ENCODE measurements at places on chromosomes 11 and 22. TPM values are rescaled to one million over a fixed set of nuclear protein-coding genes. Genes with fewer than 3 reads are reported as not detected.
A peak's percentile ranks its signal among the peaks of the same experiment; 100 is the strongest.

POTEH gene
- total RNA-seq = not detected

- H3K4me1 ChIP-seq = no peaks in the 10 kb centered on the region
- no peak for DNase-seq
- H3K36me3 ChIP-seq = no peaks in the 10 kb centered on the region
- no peak overlapping the region for H3K27ac ChIP-seq
These were observed 164.5 kb downstream of the LUZP2 start for GRCh38 chr11:24661331-24661730.

DNA sequence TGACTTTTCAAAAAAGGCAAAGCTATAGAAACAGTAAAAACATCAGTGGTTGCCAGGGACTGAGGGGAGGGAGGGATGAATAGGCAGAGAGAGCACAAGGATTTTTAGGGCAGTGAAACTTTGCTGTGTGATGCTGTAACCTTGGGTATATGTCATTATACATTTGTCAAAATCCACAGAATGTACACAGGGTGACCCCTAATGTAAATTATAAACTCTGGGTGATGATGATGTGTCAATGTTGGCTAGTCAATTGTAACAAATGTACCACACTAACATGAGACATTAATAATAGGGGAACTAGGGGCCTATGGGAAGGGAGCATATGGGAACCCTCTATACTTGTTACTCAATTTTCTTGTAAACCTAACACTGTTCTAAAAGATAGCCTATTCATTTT, 24.8 kb downstream of the RIBC2 start:
- H3K27me3 ChIP-seq = no peaks in the 10 kb centered on the region
- no peak for DNase-seq
- no peaks in the 10 kb centered on the region for H3K36me3 ChIP-seq
- H3K4me1 ChIP-seq = no peaks in the 10 kb centered on the region

KIRREL3 gene
- not detected for total RNA-seq

DNA sequence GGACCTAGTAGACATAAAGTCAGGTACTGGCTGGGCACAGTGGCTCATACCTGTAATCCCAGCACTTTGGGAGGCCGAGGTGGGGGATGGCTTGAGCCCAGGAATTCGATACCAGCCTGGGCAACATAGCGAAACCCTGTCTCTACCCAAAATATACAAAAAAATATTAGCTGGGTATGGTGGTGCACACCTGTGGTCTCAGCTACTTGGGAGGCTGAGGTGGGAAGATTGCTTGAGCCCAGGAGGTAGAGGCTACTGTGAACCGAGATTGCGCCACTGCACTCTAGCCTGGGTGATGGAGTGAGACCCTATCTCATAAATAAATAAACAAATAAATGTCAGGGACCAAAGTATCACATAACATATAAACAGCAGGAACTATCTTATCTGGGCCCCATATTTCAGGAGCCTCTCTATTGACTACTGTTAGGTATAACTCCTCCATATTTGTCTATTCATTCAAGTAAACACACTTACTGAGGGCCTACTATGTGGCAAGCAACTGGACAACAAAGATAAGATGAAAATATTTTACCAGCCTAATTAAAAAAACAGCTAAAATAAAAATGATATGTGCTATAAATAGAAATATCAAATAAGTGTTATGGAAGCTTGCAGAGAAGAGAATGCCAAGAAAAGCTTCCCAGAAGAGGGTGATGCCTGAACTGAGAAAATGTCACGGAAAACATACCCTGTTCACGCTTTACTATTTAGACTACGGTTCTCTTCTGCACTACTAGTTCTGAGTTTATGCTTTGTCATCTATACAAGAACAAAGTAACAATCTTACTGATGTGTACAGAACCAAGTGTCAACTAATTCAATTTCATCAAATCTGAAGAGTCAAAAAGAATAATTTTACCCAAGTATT, 2.0 kb downstream of the NUP98 start:
- H3K36me3 ChIP-seq = no peaks in the 10 kb centered on the region
- no peak overlapping the region for H3K27ac ChIP-seq
- no peaks in the 10 kb centered on the region for H3K27me3 ChIP-seq
- H3K4me1 ChIP-seq = no peaks in the 10 kb centered on the region
- no peak overlapping the region for H3K4me3 ChIP-seq
- no peak for DNase-seq

LRRC4C gene
- total RNA-seq = not detected

DNA sequence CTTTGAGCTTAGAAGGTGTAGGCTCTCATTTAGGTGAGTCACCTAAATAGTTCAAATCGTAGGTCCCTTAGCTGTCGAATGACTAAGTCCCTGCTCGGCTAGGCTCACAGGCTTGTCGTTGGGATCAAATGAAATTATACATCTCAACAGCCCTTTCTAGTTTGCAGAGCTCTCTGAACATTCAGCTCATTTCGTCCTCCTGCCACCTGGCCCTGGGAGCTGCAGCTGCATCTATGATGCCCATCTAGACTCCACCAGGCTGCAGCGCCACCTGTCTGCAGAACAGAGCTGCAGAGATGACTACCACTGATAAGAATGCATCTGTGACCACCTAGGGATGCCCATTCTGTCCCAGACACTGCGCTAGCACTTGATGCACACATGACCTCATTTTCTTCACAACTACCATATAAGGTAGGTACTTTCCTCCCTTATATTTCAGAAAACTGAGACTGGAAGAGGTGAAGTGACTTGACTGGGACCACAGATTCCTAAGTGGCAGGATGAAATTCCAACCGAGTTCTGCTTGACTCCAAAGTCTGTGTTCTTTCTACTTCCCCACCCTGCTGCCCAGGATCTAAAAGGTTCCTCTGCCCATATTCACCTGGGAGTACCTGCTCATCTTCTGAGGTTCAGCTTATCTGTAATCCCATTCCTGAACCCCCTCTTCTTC, 141.1 kb upstream of the NARS2 start:
- H3K27ac ChIP-seq = no peak overlapping the region
- H3K36me3 ChIP-seq = no peaks in the 10 kb centered on the region
- H3K27me3 ChIP-seq = no peaks in the 10 kb centered on the region
- H3K4me1 ChIP-seq = no peaks in the 10 kb centered on the region
- DNase-seq = no peak

DNA sequence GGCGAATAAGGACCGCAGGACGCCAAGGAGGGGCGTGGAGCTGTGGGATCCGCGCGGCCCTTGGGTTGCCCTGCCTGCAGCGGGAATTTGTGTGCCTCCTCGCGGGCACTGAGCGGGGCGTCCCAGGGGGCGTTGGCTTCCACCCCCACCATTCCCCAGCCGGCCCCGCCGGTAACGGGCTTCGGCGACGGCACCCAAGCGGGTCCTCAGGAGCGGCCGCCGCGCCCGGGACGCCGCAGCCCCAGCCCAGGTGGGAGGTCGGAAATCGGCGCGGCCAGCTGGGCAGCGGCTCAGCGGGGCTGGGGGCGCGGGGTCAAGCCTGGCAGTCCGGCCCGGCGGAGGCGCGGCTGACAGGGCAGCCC, 320 bp downstream of the CLTCL1 start:
- H3K27ac ChIP-seq = peak overlapping the region; percentile 77
- DNase-seq = peak; percentile 42
- H3K36me3 ChIP-seq = no peaks in the 10 kb centered on the region
- H3K27me3 ChIP-seq = no peaks in the 10 kb centered on the region

MPZL3 gene
- 1.9 TPM for total RNA-seq

- no peaks in the 10 kb centered on the region for H3K27me3 ChIP-seq
- no peaks in the 10 kb centered on the region for H3K36me3 ChIP-seq
- H3K27ac ChIP-seq = no peak overlapping the region
- H3K4me1 ChIP-seq = no peaks in the 10 kb centered on the region
These were observed 30.2 kb downstream of the TESMIN start for GRCh38 chr11:68721075-68721474.

MGAT3 gene
- total RNA-seq = 9.5 TPM

- peaks cover 42% of the 10 kb centered on the region for H3K4me1 ChIP-seq
- peak overlapping the region; percentile 99 for H3K27ac ChIP-seq
- DNase-seq = no peak
- no peaks in the 10 kb centered on the region for H3K27me3 ChIP-seq
- no peak overlapping the region for H3K4me3 ChIP-seq
These were observed 1.9 kb upstream of the POLD4 start for GRCh38 chr11:67355023-67355793.

DNA sequence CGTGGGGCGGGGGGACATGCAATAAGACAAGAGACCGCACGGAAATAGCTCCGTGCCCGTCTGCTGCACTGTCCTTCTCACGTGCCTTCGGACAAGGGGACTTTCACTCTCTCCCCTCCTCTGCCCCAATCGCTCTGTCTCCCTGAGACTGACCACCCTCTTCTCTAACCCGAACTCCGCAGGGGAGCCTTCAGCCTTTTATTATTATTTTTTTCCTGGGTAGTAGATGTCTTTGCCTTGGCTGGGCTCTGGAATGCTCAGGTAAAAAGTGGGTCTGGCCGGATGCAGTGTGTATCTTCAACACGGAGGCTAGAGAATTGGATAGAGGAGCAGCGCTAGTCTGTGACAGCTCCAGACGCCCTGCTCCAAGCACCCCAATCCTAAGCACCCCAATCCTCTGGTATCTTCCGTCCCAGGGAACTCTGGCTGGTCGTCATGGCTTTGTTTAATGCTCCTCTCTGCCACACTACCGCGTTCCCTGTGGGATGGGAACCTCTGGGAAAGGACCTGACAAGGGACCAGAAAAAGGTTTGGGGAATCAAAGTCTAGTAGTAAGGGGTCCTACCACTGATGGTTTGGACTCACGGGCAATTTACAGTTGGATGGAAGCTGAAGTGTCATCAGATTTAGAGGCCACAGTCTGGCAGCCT, 25.1 kb upstream of the ROBO3 start:
- no peak overlapping the region for H3K27ac ChIP-seq
- DNase-seq = no peak
- peak overlapping the region; percentile 3 for H3K4me3 ChIP-seq
- H3K36me3 ChIP-seq = no peaks in the 10 kb centered on the region
- H3K27me3 ChIP-seq = peaks cover 25% of the 10 kb centered on the region

DNA sequence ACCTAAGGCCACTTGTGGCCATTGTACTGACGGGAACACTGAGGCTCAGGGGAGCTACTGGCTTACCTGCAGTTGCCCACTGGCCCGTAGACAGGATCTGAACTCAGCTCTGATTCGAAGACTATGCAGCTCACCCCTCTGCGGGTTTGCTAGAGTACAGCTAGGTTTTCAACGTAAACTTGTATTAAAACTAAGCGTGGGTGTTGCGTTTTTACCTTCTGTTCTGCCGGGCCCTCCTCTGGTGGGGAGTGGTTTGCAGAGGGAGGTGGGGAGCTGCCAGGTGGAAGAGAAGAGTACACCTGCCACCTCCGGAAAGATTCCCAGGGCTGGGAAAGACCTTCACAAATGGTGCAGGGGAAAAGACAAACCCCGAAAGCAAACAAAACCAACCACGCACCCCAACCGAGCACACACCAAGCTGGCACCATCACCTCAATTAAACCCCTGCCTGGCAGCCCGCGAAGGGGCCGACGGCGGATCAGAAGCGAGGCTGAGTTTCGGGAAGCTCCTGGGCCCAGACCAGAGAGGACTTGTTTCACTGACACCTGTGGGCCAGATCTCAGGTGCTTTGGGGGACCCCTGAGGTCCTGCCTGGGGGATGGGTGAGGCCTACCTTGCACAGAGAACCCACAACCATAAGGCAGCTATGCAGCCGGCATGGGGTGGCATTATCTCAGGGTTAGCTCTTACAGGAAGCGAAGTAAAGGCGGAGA, 37.7 kb downstream of the SHISAL1 start:
- no peak overlapping the region for H3K27ac ChIP-seq
- H3K27me3 ChIP-seq = no peaks in the 10 kb centered on the region
- no peak overlapping the region for H3K4me3 ChIP-seq
- DNase-seq = no peak
